ENCODE measurements at places on chromosomes 1 and 21.

DNA sequence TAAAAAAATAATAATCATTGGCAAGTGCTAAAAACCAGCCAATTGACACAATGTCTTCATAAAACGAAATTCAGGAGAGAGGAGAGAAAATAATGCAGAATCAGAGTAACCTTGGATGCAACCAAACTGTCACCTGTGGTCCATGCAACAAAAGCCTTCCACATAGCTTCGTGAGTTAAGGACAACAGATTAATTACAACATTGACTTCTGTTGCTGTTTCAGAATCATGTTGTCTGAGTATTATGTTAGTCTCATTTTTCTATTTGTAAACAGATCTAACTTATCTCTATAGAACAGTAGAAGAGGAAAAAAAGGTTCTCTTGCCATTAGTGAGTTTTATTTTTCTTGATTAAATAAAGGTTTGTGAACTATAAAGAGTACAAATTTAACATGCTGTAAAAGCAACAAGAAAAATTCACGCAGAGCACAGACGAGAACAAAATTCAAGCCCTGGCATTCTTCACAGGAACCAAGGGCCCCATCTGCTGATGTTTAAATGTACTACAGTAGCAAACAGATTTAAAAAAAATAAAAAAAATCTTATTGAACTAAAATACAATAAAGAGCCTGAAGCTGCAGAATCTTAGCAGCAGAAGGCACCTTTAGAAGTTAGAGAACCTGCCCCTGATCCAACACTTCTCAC is 381.1 kb upstream of the PKN2 start:
- DNase-seq, result no peak

DNA sequence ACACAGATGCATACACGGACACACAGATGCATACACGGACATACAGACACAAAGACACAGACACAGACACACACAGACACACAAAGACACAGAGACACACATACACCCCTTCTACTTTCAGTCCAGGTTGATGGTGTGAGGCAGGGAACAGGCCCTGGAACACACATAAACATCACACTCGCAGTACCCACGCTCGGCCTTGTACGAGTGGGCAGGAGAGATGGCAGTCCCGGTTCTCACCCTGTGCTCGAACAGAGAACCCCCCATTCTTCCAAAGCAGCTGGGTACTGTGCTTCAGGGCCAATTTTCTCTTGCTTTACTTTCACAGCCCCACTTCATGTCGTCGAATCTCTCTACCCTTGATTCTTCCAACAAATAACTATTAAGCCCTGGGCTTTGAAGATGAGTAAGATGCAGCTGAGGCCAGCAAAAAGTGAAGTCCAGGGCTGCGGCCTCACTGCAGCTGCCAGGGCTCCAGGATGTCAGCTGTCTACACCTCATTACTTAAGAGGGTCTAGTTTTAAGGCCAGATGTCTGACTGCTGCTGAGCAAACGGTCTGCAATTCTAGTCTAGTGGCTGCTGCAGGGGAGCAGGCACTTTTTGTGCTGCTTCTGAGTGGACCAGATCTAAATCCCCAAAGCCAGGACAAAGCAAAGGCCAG is 90.1 kb downstream of the PGBD5 start:
- DNase-seq, result no peak

DNA sequence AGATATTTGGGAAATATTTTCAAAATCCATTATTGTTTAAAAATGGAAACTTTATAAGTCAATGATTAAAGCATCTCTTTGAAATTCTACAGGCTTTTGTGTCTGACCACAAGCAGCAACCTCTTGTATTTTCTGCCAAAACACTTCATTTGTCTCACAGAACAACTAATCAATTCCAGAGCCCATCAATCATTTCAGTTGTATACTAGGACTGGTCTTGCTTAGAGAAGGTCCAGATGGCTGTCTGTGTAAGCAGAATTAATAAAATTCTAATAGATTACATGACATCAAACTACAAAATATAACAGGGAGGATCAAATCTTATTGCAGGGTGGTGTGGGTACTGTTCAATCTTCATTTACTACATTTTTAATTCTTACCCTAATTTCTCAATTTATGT is 76.4 kb downstream of the ACBD6 start:
- DNase-seq, result no peak

DNA sequence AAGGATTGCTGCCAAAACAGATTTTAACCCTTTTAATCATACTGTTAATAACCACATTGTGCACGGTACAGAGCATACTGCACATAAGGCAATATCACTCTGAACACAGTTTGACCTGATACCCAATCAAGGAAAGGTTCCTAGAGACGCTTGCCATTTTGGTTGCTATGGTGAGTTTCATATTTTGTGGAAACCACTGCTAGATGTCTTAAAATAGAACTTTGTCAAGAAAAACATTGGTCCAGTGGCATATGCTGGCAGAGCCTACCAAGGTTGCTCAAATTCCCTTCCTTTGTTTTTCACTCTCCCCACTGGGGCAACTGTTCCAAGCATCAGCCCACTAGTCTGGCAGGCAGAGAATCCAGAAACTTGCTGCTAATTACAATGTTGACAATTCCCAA is 114.8 kb upstream of the DPYD start:
- DNase-seq, result no peak

- DNase-seq, result no peak
These were observed 132.7 kb downstream of the CCDC185 start for GRCh38 chr1:223525957-223526356.

DNA sequence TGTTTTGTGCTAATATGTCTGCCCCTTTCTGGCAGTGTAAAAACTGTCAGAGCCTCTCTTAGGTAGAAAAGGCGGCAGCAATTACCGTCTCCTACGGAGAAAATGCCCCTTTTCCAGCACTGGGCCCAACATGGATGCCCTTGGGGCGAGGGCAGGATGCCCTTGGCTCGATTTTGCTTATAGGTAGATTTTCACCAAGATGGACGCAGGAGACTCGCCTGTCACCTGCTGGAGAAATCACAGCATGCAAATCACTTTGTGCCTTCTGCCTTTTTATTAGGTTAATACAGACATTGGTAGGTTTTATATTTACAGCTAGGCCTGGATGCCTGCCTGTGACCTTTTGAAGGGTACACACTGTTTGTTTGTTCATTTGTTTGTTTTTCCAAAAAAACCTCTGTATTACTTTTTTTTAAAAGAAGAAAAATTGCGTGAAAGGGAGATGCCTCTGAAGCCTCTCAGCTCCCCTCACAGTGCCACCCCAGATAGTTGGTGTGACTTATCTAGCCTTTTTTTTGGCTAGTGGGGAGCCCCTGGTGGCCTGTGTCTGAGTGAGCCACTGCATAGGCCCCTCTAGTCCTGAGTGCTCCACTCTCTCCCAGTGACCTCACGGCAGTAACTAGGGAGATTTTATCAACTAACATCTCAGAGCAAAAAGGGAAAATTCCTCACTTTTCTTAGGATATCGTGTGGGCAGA is 2.5 kb downstream of the ATP1B1 start:
- no peak for DNase-seq

DNA sequence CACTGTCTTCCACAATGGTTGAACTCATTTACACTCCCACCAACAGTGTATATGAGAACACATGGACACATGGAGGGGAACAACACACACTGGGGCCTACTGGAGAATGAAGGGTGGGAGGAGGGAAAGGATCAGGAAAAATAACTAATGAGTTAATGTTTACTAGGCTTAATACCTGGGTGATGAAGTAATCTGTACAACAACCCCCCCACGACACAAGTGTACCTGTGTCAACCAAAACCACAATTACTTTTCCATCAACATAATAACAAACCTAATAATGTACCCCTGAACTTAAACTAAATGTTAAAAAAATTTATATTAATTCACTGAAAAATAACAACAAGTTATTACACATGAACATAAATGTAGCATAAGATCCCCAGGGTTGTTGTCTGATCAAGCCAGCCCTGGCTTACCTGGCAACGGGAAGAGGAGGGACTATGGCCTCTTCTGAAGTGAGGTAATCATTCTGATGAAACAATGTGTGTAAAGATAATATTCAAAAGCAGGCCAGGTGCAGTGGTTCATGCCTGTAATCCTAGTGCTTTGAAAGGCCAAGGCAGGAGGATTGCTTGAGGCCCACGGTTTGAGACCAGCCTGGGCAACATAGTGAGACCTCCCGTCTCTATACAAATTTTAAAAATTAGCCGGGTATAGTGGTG is 40.8 kb upstream of the HEATR1 start:
- no peak for DNase-seq

- no peak for DNase-seq
These were observed 11.3 kb upstream of the SYT6 start for GRCh38 chr1:114164840-114165543.

DNA sequence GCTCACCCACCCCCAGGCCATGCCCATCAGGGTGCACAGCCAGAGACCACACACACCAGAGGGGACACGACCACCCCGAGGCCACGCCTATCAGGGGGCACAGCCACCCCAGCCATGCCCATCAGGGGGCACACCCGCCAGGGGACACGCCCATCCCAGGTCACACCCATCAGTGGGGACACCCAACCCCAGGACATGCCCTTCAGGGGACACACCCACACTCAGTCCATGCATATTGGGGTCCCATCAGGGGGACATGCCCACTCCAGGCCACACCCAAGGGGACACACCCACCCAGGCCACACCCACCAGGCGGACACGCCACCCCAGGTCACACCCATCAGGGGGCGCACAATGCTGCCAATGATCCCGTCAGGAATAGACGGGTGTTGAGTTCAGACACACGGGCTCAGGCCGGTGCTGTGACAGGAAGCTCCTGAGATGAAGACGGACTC is 20.7 kb downstream of the MCM3AP start:
- no peak for DNase-seq

GRCh38 chr1:103025858-103026409 is 82.4 kb downstream of the COL11A1 start:
- DNase-seq, result no peak

- DNase-seq, result no peak
These were observed 185.0 kb downstream of the TGFBR3 start for GRCh38 chr1:91700771-91701471.

DNA sequence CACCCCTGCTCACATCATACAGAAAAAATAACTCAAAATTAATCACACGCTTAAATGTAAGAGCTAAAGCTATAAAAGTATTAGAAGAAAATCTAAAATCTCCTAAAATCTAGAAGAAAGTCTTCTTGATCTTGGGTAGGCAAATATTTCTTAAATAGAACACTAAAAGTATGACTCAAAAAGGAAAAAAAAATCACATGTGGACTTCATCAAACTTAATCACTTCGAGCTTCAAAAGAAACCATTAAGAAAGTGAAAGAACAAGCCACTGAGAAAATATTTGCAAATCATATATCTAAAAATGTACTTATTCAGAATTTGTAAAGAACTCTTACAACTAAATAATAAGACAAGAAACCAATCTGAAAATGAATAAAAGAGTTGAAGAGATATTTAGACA is 32.7 kb downstream of the LRRC52 start:
- DNase-seq, result no peak

DNA sequence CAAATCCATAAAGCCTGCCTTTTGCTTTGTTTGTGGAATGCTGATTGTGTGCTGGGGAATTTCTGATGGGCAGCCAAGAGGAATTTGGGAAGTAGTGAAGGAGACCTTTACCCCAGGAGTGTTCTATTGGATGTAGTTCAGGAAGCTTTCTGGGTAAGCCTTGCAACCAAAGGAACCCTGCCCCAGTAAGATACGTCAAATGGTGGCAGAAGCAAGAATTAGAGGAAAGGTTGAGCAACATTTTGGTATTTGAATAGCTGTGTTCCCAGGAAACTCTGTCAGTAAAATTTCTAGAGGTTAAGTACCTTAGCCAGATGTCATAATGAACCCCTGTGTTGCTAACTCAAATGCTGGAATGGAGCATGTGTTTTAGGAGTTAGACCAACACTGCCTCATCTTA is 6.4 kb downstream of the MGST3 start:
- DNase-seq, result no peak

DNA sequence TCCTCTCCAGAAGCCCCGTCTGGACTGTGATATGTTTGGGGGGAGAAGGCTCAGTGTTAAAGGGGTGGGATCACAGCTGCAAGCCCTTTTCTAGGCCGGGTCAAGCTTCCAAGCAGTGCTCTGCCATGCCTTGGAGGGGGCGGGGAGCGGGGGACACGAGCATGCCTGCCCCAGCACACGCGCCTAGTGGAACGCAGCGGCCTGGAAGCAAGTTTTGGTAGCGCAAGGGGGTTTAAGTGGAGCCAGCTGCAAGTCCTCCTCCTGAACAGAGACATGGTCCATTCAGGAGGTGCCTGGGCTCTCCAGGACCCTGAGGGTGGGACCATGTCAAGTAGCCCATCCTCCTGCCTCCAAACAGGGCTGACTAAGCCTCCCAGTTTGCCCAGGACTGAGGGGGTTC is 112.2 kb downstream of the CASZ1 start:
- no peak for DNase-seq

DNA sequence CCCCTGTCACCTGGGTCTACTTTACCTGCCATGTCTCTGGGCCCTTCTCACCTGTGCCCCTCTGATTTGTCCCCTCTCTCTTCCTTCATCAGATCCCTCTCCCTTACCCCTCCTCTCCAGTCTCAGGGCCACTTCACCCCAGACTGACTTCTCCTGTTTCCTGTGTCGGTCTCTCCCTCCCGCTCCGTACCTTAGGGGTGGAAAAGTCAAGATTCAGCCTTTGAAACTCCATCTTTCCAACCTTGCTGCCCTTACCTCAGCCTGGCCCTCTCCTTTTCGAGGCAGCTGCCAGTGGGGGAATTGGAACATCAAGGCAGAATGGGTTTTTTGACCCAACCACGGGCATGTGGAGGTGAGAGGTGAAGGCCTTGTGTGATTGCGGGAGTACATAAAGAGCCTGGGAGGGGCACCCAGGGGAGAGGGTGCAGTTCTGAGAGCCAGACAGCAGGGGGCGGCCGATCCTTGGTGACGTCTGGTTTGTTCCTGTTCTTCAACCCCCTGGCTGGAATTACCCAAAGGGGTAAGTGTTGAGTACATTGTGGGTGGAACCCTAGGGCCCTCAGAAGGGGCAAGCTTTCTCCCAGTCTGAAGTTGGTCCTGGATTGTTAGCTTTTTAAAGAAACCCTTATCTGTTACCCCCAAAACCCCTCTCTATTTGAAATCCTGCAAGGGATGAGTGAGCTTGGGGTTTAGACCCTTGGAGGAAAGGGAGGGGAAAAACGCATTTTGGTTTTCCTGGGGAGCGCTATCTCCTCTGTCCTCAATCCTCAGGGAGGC is 12.3 kb upstream of the DMBX1 start:
- peak; percentile 69 for DNase-seq

- no peak for DNase-seq
These were observed 26.8 kb upstream of the CLSTN1 start for GRCh38 chr1:9850442-9851162.

GRCh38 chr1:16677552-16678431 is 11.0 kb upstream of the RNU1-3 start:
- peak; percentile 30 for DNase-seq

- no peak for DNase-seq
These were observed 29.6 kb downstream of the GNG12 start for GRCh38 chr1:67803380-67804279.

GRCh38 chr1:225596736-225597135 is 56.2 kb downstream of the ENAH start:
- no peak for DNase-seq

- no peak for DNase-seq
These were observed 618.9 kb downstream of the NPHP4 start for GRCh38 chr1:5373281-5373680.

- no peak for DNase-seq
These were observed 47.0 kb upstream of the POU2F1 start for GRCh38 chr1:167173516-167174184.

Measured in CD4-positive, alpha-beta T cell treated with Interferon gamma for 1 hour (primary cell).